Activated T-cell treated with anti-CD3 and anti-CD28 coated beads, Interleukin-2, amount 50 U/mL, for 4 hours (primary cell): ENCODE measurements at places on chromosomes 5 and 9.

GRCh38 chr5:165057145-165057544, 1551.7 kb downstream of the MAT2B start:
- DNase-seq: no peak

GRCh38 chr9:87534957-87535356, 37.3 kb downstream of the DAPK1 start:
- DNase-seq: no peak

GRCh38 chr5:112977440-112977861, 853 bp downstream of the DCP2 start:
- no peak for DNase-seq

DNA sequence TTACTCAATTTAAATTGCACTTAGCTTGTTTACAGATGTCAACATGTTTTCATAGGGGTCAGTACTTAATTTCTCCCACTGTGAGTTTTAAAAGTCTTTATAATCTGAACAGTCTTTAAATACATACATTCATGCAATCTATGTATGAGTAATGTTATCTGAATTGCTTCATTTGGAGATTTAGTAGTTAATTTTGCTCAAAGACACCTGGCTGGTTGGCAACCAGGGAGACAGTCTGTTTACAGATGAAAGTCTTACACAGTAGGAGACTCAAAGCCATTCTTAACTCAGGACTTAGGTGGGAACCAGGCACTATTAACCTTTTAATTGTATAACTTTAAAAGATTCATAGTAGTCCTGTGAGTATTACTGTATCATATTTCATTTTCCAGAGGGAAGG, 29.3 kb downstream of the DAB2 start:
- DNase-seq: no peak

- no peak for DNase-seq
Observed at GRCh38 chr5:143101725-143102386, 301.6 kb downstream of the NR3C1 start.

DNA sequence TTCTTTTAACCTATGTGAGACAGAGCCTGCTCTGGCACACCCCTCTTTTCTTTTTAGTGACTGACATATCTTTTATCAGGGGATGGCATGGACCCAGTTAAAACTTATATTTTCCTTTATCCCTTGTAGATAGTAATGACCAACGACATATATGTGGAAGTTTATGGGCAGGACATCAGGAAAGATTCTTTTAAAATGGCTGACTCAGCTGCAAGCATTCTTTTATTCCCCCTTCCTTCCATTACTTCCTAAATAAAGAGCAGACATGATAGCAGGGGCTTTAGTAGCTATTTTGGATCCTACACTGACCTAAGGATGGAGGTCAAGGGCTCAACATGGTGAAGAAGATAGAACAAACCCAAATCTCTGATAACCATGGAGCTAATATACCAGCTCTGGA, 25.0 kb upstream of the VPS13A start:
- DNase-seq: no peak

GRCh38 chr9:15501179-15501578, 9.6 kb downstream of the PSIP1 start:
- no peak for DNase-seq

- DNase-seq: no peak
Observed at GRCh38 chr5:82798676-82799075, 278.5 kb downstream of the TMEM167A start.

DNA sequence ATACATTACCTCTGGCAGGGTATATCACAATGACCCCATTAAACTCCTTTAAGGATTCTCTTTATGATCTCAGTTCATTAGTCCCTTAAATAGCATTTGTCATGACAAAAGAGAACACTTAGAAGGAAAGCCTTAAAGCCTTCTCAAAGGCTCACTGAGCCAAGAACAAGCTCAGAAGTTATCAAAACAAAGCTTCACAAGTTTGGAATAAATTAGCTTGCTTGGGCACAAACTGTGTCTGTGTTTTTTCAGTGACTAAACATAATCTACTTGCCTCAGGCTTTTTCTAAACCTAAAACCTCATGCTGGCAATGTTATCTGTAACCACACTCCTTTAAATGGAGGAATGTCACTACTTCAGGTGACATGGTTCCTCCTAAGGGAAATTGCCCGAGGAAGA, 1114.9 kb upstream of the C9orf72 start:
- no peak for DNase-seq

GRCh38 chr9:93595861-93596365, 19.5 kb downstream of the PHF2 start:
- no peak for DNase-seq

DNA sequence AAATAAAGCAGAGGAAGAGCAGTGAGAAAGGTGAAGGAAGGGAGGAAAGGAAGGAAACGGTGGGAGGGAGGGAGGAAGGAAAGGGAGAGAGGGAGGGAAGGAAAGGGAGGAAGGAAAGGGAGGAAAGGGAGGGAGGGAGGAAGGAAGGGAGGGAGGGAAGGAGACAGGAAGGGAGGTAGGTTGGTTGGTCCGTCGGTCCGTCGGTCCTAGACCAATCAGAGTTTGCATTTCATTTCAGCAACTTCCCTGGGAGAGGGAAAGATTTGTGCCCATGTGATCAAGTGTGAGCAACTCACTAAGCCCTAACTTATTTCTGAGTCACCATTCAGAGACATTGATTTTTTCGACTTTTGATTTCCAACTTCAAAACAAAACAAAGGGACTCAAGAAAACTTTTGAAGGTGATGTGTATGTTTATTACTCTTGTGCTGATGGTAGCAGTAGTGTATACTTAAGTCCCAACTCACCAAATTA, 18.8 kb downstream of the NANS start:
- DNase-seq: no peak

DNA sequence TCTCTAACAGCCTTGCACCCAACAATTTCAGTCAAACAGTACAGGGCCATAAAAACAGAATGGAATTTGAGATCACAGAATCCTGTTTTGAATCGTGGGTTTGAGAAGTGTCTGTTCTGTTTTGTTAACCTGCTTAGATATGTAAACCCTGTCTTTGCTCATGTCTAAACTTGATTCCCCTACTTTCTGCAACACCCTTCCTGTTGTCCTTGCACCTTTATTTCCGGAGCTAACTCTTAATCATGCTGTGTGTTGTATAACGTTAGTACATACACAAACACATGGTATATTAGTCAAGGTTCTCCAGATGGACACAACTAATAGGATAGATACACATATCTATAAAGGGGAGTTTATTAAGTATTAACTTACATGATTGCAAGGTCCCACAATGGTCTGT, 2229.2 kb upstream of the C9orf72 start:
- DNase-seq: no peak

DNA sequence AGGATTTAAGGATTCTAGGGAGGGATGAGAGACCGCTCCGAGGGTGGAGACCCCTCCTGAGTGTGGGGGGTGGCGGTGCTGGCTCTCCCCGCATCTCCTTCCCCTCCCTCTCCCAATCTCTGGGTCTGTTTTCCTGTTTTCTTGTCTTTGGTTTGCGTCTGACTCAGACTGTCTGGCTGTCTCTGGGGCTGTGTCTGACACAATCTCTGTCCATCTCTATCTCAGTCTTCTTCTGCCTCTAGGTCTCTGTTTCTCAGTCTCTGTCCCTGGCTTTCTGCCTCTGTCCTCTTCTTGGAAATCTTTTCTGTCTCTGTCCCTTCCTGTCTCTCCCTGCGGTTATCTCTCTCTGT, 196 bp upstream of the GRM6 start:
- no peak for DNase-seq

DNA sequence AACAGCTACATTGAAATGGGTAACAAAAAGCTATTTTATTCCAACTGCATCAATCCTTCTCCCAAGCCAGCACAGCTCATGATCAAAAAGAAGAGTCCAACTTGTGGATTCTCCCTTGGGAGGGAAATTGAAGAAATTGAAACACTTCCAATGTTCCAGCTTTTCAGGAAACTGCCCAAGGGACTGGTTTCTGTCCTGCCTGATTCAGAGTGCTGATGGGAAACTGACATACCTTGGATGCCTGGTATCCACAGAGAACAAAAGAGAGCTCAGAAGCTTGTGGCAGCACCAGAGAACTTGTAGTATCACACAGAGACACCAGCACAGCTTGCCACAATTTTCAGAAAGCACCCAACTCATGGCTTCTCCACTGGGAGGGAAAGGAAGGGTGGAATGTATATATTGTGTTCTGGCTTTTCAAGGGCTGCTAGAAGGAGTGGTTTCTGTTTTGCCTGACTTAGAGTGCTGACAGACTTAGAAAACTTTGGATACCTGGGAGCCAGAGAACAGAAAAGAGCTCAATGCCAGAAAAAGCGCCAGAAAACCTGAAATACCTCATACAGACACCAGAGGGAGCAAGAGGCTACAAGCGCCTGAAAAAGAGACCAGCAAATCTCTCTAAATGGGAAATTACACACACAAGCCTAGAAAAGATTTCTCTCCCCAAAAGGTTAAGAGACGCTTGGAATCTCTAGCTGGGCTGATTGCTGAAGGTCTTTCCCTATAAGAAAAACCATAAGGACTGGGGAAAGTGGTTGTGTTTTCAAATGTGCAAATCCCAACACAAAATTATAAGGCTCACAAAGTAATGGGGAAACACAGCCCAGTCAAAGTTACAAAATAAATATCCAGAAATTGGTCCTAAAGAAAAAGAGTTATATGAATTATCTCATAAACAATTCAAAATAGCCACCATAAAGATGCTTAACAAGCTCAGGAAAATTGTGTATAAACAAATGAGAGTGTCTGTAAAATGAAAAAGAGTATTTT, 178.8 kb downstream of the SPOCK1 start:
- no peak for DNase-seq

DNA sequence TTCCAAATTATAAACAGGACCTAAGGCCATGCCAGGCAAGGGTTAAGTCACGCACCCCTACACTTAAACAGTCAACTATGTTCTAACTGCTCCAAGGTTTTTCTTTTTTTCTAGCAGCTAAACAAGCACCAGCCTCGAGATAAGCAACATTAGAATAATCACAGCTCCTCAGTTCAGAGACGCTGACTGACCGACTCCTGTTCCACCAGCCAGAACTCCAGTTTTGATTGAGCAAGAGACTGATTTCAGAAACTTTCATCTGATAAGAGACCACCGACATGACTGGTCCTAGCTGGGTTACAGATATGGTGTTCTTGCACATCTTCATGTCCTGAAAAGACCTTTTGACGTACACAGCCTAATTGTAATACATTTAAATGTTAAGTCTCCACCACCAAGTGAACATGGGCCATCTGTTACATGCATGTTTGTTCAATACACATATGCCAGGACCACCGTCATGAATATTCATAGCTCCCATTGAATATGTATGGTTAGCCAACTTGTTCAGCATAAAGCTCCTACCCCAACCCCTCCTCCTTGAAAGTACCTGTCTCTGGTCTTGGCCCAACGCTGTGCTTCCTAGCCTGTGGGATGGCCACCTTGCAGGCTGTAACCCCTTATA, 23.7 kb upstream of the OTULINL start:
- no peak for DNase-seq

DNA sequence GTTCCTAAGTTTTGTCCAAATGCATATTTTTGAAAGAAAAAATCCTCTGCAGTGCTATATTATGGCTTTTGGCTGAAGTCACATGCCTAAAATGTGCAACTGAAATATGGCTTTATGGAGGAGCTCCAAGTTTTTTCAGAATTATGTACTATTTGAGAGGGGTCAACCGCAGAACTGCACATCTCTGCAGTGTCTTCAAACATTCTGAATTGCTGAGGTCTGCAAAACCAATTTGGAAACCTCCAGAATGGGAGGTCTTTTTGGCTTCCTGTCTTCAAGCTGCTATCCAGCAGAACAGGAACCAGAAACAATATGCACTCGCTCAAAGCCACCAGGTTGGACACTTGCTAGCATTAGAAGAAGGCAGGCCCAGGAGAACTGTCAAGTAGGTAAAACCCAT, 376.0 kb upstream of the PAPPA start:
- no peak for DNase-seq

- no peak for DNase-seq
Observed at GRCh38 chr5:122067390-122067789, 10.7 kb downstream of the LOX start.

- DNase-seq: no peak
Observed at GRCh38 chr9:93492327-93492726, 38.9 kb upstream of the FAM120AOS start.
